Stimulated activated CD4-positive, alpha-beta T cell treated with anti-CD3 and anti-CD28 coated beads, TNF-alpha, amount 100 ng/mL, for 4 hours (primary cell): ENCODE measurements at places on chromosomes 1 and 21.

GRCh38 chr1:182764029-182764727, 25.4 kb upstream of the NPL start:
- no peak for DNase-seq

DNA sequence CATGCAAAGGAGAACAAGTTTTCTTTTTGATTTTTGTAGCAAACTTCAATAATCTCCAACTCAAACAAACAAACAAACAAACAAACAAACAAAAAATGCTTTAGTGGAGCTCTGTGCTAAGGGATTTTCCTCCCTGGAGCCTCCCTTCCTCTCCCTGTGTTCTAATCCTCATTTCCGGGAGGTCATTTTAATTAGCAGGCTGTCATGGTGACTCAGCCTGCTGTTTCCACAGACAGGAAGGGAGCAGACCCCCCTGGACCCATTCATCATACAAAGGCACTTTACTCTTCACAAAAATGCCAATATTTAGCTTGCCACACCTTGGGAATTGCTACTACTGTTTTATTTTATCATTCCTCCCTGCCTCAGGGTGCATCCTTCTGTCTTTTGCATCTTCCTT, 61.0 kb upstream of the SPATA6 start:
- no peak for DNase-seq

DNA sequence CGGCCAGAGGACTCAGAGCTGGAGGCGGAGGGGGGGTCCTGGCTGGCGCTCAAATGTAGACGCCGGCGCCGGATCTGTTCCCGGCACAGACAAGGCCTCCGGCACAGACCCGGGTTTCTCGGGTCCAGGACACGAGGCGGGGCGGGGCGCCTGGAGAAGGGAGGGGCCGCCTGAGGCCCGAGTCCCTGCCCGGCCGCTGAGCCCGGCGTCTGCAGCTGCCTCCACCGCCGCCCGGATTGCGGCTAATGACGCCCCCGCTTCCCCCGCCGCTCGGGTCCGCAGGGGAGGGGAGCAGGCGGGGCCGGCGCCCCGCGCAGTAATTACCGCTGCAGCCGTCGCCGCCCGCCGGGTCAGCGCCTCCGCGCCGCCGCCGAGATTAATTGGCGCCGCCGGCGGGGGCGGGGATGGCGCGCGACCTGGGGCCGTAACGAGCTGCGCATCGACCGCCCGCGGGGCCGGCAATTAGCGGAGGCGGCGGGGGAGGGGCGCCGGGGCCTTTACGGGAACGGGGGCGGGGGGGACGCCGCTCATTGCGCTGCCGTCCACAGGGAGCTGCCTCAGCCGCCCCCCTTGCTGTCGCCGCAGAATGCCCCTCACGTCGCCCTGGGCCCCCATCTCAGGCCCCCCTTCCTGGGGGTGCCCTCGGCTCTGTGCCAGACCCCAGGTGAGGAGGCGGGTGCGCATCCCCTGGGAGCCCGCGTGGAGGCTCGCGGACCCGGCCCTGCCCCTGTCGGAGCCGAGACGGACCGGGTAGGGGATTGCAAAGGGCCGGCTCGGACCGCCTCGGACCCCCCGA, 17.3 kb downstream of the NOC2L start:
- no peak for DNase-seq

- no peak for DNase-seq
These were observed 16.0 kb downstream of the YARS1 start for GRCh38 chr1:32801096-32801715.

DNA sequence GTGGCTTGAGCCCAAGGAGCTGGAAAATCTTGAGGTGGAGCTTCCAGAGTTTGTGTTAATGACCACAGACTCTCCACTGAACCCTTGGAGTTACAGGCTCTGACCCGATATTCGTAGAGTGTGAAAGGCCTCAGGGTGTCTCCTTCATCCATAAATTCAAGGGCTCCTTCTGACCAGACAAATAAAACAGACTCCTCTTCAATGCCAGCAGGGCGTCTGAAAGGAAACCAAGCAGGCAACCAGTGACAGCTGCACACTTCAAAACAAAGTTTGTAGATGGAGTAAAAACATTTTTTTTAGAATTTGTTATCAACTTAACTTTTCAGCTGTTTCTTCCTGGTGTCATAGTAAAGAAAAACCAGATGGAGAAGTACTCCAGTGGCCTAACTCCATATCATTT, 161.1 kb downstream of the KCTD3 start:
- DNase-seq = no peak

- no peak for DNase-seq
These were observed 78.7 kb downstream of the PAPPA2 start for GRCh38 chr1:176541663-176542062.

GRCh38 chr1:86069757-86070145, 86.8 kb downstream of the COL24A1 start:
- no peak for DNase-seq

DNA sequence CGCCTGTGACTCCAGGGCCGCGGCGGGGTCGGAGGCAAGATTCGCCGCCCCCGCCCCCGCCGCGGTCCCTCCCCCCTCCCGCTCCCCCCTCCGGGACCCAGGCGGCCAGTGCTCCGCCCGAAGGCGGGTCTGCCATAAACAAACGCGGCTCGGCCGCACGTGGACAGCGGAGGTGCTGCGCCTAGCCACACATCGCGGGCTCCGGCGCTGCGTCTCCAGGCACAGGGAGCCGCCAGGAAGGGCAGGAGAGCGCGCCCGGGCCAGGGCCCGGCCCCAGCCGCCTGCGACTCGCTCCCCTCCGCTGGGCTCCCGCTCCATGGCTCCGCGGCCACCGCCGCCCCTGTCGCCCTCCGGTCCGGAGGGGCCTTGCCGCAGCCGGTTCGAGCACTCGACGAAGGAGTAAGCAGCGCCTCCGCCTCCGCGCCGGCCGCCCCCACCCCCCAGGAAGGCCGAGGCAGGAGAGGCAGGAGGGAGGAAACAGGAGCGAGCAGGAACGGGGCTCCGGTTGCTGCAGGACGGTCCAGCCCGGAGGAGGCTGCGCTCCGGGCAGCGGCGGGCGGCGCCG, at the start of gene SIM2:
Gene SIM2 (plus strand): TSS at position 135 of the 565 bp plus-strand sequence. CDS start 632 bp downstream, outside the sequence.
- DNase-seq = no peak

- no peak for DNase-seq
These were observed 251.4 kb upstream of the SNX7 start for GRCh38 chr1:98410082-98410481.

DNA sequence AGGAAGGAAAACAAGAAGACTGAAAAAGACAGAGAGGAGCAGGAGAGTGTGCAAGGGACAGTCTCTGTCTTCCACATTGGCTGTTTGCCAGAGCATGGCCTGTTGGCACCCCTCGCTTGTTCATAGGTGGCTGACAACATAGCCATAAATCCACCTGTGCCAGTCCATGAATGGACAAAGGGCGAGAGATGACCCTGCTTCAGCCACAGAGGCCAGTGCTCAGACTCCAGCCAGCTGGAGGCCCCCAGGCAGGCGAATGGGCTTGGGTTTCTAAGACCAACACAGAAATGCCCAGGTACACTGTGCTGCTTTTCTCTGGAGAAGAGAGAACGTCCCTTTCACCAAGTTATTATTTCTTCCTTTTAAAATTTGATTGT, 60.6 kb downstream of the RIPK4 start:
- DNase-seq = no peak

- no peak for DNase-seq
These were observed 32.6 kb downstream of the RUNX3 start for GRCh38 chr1:24897263-24898151.

DNA sequence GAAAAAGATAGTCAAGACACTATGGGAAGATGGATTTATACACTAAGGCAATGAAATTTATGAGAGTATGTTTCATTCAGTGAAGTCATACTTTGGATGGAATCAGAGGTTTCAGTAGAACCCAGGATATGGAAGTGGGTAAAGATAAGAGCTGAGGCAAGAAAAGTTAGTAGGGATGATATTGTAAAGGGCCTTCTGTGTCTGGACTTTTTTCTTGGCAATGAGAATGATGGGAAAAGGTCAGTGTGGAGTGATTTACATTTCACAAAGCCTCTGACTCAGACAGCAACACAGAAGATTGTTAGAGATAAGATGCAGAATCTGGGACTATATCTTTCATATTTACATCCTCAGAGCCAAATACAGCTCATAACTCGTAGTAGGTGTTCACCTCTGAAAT, 32.1 kb downstream of the SH3BGR start:
- DNase-seq = no peak

DNA sequence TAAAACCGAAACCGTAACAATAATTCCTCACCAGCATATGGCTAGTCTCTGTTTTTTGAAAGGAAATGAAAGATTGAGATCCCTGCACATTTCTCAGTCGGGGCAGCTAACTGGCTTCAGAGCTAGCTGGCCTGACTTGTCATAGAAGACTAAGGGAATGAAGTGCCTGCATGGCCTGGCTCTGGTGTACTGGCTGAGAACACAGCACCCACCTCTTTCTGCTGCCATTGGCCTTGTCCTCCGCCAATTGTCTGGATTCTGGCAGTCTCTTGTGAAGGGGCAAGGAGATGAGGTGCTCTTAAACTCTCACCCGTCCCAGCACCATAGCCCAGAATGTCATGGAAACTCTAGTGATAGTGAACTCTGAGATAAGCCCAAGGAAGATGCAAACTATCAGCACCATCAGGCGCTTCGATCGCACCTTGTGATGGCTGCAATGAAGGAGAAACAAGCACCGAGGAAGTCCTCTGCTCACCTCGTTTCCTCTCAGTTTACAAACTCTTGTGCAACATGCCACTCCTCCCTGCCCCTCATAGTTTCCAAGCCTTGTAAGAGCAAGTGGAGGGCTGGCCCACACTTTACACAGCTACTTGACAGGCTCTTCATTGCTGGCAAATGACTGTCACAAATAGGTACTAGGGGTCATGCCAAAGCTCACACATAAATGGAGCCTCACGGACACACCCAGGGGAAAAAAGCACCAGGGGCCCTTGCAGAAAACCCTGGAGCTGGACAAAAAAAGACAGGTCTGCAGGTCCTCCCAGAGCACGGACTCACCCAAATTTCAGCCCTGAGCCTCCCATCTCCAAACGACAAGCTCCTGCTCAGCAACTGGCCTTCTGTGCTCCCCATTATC, 16.4 kb downstream of the INPP5B start:
- peak; percentile 26 for DNase-seq

DNA sequence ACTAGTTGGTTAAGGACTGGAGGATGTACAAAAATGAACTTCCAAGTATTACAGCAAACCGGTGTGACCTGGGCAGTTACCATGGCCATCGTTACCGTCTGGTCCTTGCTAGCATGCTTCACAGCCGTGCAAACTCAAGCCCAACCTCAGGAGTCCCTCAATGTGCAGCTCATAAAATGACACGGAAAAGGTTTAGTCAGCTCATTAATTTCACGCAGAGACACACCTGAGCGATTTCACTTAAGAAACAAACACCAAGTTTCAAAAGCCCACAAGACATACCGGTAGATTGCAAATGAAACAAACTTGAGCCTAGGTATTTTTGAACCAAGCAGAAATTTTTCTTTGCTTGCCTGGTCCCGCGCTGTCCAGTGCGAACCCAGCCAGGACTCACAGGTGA, 105.0 kb upstream of the ADAR start:
- no peak for DNase-seq

GRCh38 chr1:32816676-32817158, 441 bp downstream of the YARS1 start:
- no peak for DNase-seq

- DNase-seq = no peak
These were observed 287.6 kb upstream of the C1orf105 start for GRCh38 chr1:172132836-172133235.

DNA sequence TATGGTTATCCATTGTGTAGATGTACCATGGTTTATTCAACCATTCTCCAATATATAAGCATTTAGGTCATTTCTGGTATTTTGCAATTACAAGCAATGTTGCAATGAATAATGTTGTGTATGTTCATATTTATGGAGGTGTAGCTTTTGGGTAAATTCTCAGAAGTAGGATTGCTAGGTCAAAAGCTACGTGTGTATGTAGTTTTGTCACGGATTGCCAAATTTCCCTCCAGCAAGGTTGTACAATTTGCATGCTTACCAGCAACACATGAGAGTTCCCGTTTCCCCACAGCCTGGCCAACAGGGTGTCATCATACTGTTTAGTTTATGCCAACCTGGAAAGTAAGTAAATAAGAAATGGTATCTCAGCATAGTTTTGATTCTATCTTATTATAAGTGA, 36.3 kb downstream of the IGSF5 start:
- no peak for DNase-seq

DNA sequence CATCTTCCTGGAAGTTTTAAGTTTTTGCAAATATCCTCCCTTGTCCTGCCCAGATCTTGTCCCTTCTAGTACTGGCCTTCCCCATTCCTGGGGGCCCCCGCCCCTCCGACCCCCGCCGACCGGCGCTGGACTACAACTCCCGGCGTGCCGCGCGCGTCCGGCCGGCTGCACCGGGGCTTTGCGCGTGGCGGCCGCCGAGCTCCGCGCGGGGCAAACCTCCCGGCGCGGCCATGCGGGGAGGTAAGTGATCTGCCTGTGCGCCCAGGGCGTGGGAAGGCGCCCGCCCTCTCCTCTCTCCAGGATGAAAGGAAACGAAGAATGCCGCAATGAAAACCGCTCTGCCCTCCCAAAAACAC, 3.2 kb upstream of the SAMD13 start:
- peak; percentile 30 for DNase-seq

GRCh38 chr1:169148472-169149252, 42.2 kb downstream of the ATP1B1 start:
- DNase-seq = no peak

DNA sequence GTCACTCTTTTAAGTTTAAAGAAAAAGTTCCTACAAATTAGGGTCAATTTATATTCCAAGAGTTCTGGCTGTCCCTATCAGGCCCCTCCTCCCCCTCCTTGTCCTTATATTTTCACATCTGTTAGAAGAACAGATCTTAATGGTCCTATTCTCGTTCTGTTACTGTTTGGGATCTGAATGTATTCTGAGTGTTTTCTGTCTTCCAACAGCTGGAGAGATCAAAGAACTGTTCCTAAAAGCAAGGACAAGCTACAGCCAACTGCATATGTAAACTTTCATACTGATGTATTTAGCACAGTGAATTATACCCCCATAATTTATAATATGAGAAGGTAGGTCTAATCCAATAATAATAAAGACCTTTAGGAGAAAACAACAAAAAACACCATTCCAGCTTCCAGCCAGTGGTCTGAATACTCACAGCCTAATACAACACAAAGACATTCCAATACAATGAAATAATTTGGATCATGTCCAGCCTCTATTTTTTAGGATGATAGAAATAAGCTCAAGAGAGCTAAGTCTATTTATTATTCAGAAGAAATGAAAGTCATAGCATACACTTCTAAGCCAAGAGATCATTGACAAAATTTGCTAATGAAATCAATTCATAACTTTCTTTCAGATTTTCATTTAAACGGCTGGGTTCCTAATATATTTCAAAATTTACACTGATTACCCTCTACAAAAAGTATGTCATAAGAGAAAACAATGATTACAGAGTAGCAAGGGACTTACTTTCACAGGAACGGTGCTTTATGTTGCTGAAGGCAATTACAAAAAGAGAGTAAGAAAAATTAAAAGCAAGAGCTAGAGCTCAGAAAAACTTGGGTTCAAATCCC, 25.3 kb downstream of the WLS start:
- no peak for DNase-seq
